Ovary (tissue), 10 donors: ENCODE measurements at places on chromosomes 4 and X. TPM values are rescaled to one million over a fixed set of nuclear protein-coding genes. Genes with fewer than 3 reads are reported as not detected.

DNA sequence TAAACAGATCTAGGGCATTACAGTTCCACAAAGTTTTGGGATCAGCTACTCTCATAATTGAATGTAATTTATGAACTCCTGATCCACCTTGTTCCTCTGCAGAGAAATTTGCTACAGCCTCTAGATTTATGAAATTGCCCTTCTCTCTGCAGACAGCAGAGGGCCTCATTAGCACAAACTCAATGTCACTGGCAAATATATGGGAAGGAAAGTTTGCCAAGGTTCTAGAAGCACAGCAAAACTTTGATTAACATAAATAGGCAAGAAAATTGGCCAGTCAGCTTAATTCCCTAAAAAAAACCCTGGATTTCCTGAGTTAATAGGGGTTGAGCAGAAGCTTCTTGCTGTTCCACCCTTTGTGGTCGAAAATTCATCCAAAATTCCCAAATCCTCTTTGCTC lies 31.5 kb downstream of the PRPS1 start:
- no peaks in the 10 kb centered on the region for H3K36me3 ChIP-seq
- no peak for DNase-seq
- peaks cover 2% of the 10 kb centered on the region for H3K4me1 ChIP-seq
- no peak overlapping the region for H3K27ac ChIP-seq
- no peaks in the 10 kb centered on the region for H3K27me3 ChIP-seq
- H3K4me3 ChIP-seq: no peak overlapping the region

DNA sequence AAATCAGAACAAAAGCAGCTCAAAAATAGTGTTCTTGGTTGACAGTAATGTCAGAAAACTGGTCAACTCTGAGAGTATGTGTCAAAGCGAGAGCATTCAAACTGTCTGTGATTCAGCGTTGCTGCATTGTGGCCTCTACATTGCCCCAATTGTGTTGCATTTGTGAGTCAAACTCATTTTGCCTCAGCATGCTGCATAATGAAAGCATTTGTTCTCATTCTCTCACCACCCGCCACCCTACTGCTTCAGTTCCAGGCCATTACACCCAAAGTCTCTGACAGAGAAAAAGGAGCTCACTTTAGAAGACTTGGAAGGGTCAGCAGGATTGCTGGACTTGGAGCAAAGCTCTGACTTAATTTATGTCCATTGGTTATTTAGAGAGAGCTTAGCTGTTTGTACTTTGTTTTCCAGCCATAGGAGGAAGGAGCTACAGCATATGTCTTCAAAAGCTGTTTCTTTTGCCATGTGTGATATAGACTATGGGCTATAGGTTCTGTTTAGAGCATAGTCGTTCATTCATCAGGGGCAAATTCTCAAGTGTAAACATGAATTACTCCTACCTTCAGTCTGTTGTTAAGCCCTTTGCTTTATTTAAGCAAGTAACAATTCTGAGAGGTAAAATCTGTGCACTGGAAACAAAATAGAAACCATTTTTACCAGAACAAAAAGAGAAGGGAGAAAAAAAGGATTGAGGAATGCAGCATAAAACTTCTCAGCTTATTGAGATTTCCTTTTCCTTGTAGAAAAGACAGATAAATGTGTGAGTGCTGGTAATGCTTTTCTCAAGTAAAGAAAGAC lies 153.4 kb upstream of the ANK2 start:
- no peak overlapping the region for H3K4me3 ChIP-seq
- H3K4me1 ChIP-seq: peaks cover 4% of the 10 kb centered on the region
- no peak overlapping the region for H3K27ac ChIP-seq

GRCh38 chrX:105658136-105658535 lies 164.2 kb upstream of the NRK start:
- DNase-seq: no peak
- no peak overlapping the region for H3K27ac ChIP-seq
- no peaks in the 10 kb centered on the region for H3K4me1 ChIP-seq
- H3K4me3 ChIP-seq: no peak overlapping the region
- no peaks in the 10 kb centered on the region for H3K36me3 ChIP-seq

GRCh38 chrX:8084006-8084405 lies 87.1 kb downstream of the VCX2 start:
- no peak overlapping the region for H3K4me3 ChIP-seq
- H3K4me1 ChIP-seq: no peaks in the 10 kb centered on the region
- no peak overlapping the region for H3K27ac ChIP-seq
- H3K27me3 ChIP-seq: no peaks in the 10 kb centered on the region
- no peak for DNase-seq

Gene DKK2
- total RNA-seq: 2.1 TPM

Gene SSX1
- not detected for total RNA-seq

DNA sequence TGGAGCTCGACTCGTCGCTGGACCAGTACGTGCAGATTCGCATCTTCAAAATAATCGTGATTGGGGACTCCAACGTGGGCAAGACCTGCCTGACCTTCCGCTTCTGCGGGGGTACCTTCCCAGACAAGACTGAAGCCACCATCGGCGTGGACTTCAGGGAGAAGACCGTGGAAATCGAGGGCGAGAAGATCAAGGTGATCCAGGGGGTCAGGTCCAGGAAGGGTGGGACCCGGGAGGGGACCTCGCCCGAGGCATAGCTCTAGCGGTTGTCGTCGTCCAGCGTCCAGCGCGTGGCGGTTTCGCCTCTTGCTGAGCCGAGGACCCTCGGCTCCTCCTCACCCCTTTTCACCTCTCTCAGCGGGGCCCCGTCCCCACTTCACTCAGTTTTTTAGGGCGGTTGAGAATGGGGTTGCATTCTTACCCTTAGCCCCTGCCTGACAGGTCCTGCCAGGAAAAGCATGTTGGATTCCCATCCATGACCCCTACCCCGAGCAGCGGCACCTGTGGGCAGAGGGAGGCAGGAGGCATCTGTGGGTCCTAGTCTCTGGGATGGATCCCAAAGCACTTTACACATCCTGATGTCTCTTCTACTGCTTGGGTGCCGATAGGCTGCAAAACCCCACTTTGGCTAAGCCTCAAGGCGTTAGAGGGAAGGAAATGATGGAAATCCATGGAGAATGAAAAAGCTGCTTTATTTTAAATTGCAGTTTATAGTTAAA lies 524 bp downstream of the RAB33A start:
- no peak for DNase-seq
- H3K36me3 ChIP-seq: no peaks in the 10 kb centered on the region
- H3K27me3 ChIP-seq: no peaks in the 10 kb centered on the region

Gene SFRP2
- total RNA-seq: 15.4 TPM

- peak; percentile 25 for DNase-seq
- no peaks in the 10 kb centered on the region for H3K27me3 ChIP-seq
- H3K4me1 ChIP-seq: peaks cover 9% of the 10 kb centered on the region
- H3K27ac ChIP-seq: peak overlapping the region; percentile 76
Measured at GRCh38 chr4:52037689-52038102, 403 bp downstream of the SGCB start.
